ENCODE measurements at places on chromosomes 7 and 10. TPM values are rescaled to one million over a fixed set of nuclear protein-coding genes. Genes with fewer than 3 reads are reported as not detected.

The OPN1SW gene
- total RNA-seq = not detected

The PTPRE gene
- total RNA-seq = 30.4 TPM

The LEP gene
- not detected for total RNA-seq

The SLC13A4 gene
- not detected for total RNA-seq

The LIPF gene
- not detected for total RNA-seq

The DPP6 gene
- not detected for total RNA-seq

The NAT16 gene
- not detected for total RNA-seq

The ADAM12 gene
- 0.07 TPM for total RNA-seq

The FXYD4 gene
- not detected for total RNA-seq

The CUZD1 gene
- total RNA-seq = 1.8 TPM

The GET4 gene
- 41.9 TPM for total RNA-seq

The PIP gene
- not detected for total RNA-seq

The PAX4 gene
- not detected for total RNA-seq

The FAM25A gene
- total RNA-seq = not detected

The SLC13A1 gene
- total RNA-seq = not detected

The RTKN2 gene
- total RNA-seq = 8.2 TPM

The TET1 gene
- total RNA-seq = 2.8 TPM

The SORBS1 gene
- 0.35 TPM for total RNA-seq

The MORN4 gene
- total RNA-seq = 1.3 TPM

The ELFN1 gene
- total RNA-seq = not detected

The KDM7A gene
- total RNA-seq = 17.2 TPM

The FOXK1 gene
- 46.3 TPM for total RNA-seq

The TSPAN12 gene
- total RNA-seq = not detected

The SNX10 gene
- total RNA-seq = 21.3 TPM

The LRIT1 gene
- not detected for total RNA-seq

The SMO gene
- total RNA-seq = not detected

The C10orf67 gene
- 0.17 TPM for total RNA-seq

The SYT15B gene
- 0.25 TPM for total RNA-seq

The SHH gene
- not detected for total RNA-seq

The OR6B1 gene
- not detected for total RNA-seq

The GGCT gene
- 34.2 TPM for total RNA-seq

The AS3MT gene
- total RNA-seq = 0.58 TPM

The MAPK8 gene
- total RNA-seq = 28.6 TPM

The BMPER gene
- total RNA-seq = not detected

The OR2A42 gene
- 0.10 TPM for total RNA-seq

The TAS2R5 gene
- total RNA-seq = 1.3 TPM

The PRKAG2 gene
- total RNA-seq = 26.5 TPM

The COL28A1 gene
- 0.08 TPM for total RNA-seq

The GIMAP7 gene
- 251 TPM for total RNA-seq

The EN2 gene
- not detected for total RNA-seq

The CC2D2B gene
- not detected for total RNA-seq

The CDNF gene
- total RNA-seq = 0.65 TPM

The OIT3 gene
- total RNA-seq = not detected

Measured in activated naive CD4-positive, alpha-beta T cell treated with anti-CD3 and anti-CD28 coated beads, Interleukin-2, amount 10 ng/mL, durations not matched to agents 5 hours and 36 hours (primary cell).